Fibroblast of skin of right quadriceps (primary cell): ENCODE measurements at places on chromosomes 5 and 9.

- DNase-seq = no peak
Measured at GRCh38 chr5:164748861-164749260, 1243.4 kb downstream of the MAT2B start.

- DNase-seq = peak; percentile 89
Measured at GRCh38 chr5:176438959-176439757, 9.0 kb upstream of the FAF2 start.

DNA sequence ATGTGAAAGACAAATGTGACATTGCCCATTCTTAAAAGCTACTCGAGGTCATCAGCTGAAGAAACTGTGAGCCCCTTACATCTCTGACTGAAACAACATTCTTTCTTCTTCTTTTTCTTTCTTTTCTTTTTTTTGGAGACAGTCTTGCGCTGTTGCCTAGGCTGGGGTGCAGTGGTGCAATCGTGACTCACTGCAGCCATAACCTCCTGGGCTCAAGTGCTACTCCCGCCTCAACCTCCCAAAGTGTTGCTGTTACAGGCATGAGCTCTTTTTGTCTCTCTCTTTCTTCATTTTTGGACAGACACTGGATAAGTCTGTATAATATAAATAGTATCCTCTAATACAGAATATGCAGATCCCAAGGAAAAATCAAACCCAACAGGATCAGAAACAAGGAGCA, 263.7 kb upstream of the KLF9 start:
- DNase-seq = no peak

GRCh38 chr9:108411632-108412031, 444.2 kb downstream of the ACTL7B start:
- no peak for DNase-seq

GRCh38 chr5:124634228-124634739, 112.2 kb downstream of the ZNF608 start:
- peak; percentile 60 for DNase-seq
